ENCODE measurements at places on chromosomes 12 and 14. TPM values are rescaled to one million over a fixed set of nuclear protein-coding genes. Genes with fewer than 3 reads are reported as not detected.
A peak's percentile ranks its signal among the peaks of the same experiment; 100 is the strongest.

DNA sequence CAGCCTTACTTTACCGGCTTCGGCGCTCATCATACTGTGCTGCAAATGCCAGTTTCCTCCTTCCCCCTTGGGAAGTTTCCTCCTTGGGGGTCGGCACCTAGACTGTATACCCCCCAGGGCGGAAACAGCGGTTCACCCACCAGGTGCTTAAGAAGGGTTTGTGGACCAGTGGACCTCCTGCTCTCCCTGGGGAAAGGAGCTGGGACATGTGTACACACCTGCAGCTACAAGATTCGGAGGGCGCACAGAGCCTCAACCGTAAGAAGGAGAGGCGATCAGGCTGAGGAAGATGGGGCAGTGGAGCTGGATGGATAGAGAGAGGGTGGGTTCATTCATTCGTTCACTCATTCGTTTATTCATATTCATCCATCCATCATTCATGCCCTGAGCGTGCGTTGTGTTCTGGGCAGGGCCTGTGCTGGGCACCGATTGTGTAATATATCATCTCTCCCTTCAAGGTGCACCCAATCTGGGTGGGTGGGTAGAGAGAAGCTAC lies 717 bp upstream of the ZNF839 start:
- DNase-seq, result no peak

DNA sequence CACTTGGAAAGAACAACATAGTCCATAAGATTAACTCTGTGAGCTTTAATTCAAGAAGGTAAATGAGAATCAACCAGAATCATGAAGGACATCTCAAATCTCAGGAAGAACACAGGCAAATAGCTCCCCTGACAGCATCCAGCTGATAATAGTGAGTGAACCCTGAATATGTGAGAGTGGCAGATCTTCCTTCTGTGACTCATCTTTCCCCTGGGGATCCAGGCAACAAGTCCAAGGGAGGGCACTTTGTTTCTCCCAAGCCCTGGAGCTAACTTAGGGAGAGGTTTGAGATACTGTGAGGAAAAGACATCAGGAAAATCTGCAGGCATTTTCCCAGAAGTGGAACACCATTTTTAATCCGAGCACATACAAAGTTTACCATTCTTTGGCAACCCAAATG lies 763.9 kb upstream of the MGAT4C start:
- no peak for DNase-seq

DNA sequence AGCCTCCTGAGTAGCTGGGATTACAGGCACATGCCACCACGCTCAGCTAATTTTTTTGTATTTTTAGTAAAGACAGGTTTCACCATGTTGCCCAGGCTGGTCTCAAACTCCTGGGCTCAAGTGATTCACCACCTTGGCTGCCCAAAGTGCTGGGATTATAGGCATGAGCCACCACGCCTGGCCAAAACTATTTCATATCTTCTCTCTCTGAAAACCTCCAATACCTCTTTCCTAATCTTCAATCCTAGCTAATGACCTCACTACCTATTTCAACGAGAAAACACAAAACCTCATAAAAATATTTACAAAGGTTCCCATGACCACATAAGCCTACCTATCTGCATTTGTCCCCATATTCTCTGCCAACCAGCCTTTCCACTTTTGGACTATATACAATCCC lies 32.3 kb upstream of the ANKS1B start:
- DNase-seq, result no peak

DNA sequence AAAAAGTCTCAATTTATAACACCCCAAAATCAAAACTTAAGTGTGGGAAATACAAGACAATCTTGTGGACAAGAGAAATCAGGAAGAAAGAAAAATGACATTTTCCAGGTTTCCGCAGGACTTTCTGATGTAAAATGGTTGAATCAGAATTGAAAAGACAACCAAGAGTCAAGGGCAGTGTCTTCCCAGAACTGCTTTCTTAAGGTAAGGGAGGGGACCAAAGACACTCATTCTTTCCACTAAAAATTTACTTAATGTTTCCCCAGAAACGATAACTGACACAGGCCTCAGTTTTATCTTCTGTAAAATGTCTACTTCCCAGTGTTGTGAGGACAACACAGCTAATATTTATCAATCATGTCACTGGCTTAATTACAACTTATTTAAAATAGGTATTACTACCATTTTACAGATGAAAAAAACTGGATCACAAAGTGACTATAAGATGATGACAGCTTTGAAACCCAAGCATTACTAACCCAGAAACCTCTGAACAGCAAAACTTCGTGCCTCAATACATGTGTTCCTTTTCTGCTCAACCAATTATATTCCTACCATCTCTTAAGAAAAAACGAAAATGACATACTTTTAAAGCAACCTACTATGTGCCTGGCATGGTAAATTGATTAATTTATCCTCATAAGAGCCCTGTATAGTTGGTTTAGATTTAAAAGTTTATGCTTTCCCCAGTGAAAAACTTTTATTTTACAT lies 4.6 kb downstream of the SINHCAF start:
- DNase-seq, result no peak

DNA sequence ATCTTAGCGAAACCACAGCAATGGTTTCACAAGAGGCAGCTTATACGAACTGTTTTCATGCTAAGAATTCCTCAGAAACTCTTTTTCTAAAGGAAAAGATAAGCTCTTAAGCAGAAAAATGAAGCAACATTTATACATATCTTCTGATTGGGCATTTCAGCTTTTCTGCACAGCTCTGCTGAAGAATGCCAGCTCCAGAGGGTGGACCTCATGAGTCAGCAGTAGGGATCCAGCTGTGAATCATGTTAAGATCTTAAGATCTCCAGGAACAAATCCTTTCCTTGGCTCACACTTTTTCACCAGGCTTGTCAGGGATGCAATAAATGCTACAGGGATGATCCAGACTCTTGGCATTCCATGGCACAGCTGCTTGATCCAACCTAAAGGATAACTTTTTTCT lies 477.1 kb upstream of the CCDC196 start:
- DNase-seq, result peak; percentile 61

GRCh38 chr14:21704338-21704737 lies 30.7 kb upstream of the OR4E1 start:
- DNase-seq, result no peak

- no peak for DNase-seq
Observed at GRCh38 chr12:127304751-127305725, 961.9 kb upstream of the TMEM132C start.

- peak; percentile 99 for DNase-seq
Observed at GRCh38 chr12:103858953-103859601, 18.0 kb upstream of the NT5DC3 start.

DNA sequence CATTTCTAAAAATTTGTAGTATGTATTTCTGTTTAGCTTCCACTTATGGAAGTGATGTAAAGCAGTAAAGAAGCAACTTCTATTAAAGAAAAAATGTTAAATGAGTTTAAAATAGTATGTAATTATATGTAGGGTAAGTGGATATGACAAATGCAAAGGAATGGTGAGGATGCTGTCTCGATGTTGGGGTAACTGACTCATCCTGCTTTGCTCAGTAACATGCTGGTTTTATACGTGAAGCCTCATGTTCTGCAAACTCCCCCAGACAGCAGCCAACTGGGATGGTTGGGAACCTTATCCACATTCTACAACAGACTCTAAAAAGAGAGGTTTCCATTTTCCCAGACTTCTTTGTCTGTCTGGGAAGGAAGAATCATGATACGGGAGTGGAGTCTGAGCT lies 1006.4 kb upstream of the TMEM132C start:
- no peak for DNase-seq

ACOT6 gene
- total RNA-seq, result not detected

KRT78 gene
- not detected for total RNA-seq

Data from renal cortical epithelial cell (primary cell).